ENCODE measurements at places on chromosomes 5 and 9. TPM values are rescaled to one million over a fixed set of nuclear protein-coding genes. Genes with fewer than 3 reads are reported as not detected.

- no peak for DNase-seq
Observed at GRCh38 chr5:112865128-112865527, 4.0 kb downstream of the SRP19 start.

DNA sequence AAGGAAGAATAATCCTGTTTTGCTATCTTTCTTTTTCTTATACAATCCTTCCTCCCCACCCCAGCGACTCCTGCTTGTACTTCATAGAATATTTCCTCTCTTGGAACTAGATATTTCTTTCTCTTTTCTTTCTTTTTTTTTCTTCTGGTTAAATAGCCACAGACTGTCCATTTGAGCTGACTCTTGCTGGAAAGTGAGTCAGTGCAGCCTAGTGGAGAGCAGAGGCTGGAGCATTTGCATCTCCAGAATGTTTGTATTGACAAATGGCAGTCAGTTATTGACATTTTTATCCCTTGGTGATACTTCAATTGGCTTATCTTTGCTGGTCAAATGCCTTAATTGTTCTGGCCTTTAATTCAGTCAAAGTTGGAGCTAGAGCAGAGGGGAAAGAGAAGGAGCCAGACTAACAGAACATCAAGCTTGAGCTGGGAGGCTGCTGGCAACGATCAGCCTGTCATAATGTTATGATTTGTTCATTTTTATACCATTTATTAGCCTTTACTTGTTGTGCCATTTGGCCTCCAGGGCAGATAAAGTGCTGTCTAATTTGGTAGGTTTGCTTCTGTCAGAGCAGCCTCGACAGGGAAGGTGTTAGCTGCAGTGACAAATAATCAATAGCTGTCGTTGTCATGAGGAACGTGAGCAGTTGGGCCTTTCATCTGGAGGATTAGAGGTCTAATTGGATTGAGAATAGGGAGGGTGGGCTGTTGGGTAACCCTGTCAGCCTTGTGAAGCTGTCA lies 69.0 kb downstream of the INVS start:
- no peak for DNase-seq

DNA sequence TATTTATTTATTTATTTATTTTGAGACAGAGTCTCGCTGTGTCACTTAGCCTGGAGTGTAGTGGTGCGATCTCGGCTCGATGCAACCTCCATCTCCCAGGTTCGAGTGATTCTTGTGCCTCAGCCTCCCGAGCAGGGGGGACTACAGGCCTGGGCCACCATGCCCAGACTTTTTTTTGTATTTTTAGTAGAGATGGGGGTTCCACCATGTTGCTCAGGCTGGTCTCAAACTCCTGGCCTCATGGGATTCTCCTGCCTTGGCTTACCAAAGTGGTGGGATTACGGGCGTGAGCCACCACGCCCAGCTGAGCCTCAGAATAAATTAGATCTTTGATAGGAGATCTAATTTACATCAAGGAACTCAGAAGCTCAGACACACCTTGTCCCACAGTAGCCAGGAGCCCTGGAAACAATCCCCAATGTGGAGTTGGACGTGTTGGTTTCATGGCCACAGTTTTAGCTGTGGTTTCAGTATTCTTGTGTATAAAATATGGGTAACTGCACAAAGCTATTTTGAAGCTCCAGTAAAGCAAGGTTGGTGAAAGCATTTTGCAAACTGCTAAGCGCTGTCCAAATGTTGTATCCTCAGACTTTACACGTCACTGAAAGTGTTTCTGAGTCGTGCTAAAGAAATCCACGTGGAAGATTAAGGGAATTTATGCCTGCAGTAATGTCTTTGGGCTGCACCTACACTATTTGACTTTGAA lies 3.0 kb upstream of the HNRNPAB start:
- no peak for DNase-seq

The NMUR2 gene
- total RNA-seq, result 0.87 TPM

GRCh38 chr9:130186839-130187522 lies 14.8 kb downstream of the NCS1 start:
- DNase-seq, result no peak

GRCh38 chr9:109228093-109228642 lies 61.1 kb upstream of the FRRS1L start:
- no peak for DNase-seq

- DNase-seq, result peak; percentile 12
Observed at GRCh38 chr5:94901191-94901979, 282.9 kb downstream of the SLF1 start.

- no peak for DNase-seq
Observed at GRCh38 chr5:58060996-58061395, 398.9 kb downstream of the PLK2 start.

DNA sequence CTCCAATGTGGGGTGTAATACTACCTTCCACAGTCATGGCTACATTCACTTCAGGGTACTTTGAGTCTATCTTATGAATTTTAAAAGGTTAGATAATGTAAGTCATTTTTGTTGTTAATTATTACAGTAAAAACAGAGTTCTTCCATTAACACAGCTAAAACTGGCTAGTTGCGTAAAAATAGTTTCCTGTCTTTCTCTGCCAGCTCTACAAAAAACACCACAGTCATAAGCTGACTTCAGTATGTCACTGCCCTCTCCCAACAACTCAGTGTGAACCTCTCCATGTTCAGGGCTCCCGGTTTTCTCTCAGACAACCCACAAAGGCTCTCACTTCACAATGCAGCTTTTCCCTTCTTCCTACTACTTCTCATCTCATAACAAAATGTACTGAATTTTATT lies 84.8 kb upstream of the ITGA1 start:
- DNase-seq, result no peak

The SPAG8 gene
- total RNA-seq, result 0.53 TPM

- DNase-seq, result no peak
Observed at GRCh38 chr9:121232251-121232650, 30.6 kb upstream of the RAB14 start.

DNA sequence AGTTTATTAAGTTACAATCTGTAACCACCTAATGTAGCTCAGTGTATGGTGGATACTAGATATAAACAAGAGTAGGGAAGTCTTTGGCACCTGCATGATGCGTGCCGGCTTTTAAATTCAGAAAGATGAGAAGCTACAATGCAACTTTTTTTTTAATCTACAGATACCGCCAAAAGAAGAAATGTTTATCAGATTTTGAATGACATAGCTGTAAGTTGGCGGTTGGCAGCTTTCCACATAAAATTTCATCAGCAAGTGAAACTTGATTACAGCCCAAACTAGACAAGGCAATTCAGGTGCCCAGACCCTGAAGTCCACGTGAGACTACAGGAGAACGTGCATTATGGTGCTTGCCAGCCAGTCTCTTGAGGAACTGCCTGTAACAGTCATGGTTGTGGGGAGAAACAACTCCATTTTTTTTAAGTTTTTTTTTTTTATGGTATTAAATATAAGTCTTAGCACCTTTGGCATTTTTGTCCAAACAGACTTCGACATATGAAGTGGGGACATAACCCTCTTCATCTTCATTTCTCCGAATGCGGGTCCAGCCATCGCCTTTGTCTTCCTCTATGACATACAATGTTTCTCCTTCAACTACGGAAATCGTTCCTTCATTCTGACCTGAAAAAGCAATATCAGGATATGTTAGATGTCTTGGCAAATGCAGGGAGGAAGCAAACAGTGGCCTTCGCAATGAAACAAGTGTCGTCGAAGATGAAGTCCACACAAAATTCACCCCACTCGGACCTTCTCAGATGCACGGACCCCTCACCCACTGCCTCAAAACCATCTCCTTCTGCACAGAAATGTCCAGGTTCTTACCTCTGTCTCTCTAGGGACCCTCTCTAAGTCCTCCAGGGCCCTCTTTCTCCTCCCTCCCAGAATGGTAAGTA lies 60.4 kb downstream of the USP20 start:
- no peak for DNase-seq

GRCh38 chr5:150851039-150851438 lies 4.7 kb downstream of the IRGM start:
- DNase-seq, result no peak

- no peak for DNase-seq
Observed at GRCh38 chr9:94675008-94675881, 35.9 kb upstream of the FBP1 start.

The ELOVL7 gene
- total RNA-seq, result 0.73 TPM

DNA sequence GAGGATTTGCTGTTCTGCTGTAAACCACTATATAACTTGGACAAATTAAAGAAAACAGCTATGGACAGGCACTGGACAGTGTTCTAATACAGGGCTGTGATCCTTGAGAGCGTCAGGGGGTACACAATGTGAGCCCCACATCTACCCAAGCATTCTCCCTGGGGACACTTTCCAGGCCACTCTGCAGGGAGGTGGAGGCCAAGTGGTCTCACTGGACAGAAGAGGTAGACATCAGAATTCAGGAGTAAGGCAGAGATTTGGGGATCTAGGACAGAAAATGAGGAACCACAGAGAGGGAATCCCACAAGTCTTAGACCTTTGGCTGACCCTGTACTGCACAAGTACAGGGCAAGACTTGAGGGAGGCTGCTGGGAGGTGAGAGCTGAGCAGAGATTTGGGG lies 3.8 kb upstream of the IGFBPL1 start:
- no peak for DNase-seq

DNA sequence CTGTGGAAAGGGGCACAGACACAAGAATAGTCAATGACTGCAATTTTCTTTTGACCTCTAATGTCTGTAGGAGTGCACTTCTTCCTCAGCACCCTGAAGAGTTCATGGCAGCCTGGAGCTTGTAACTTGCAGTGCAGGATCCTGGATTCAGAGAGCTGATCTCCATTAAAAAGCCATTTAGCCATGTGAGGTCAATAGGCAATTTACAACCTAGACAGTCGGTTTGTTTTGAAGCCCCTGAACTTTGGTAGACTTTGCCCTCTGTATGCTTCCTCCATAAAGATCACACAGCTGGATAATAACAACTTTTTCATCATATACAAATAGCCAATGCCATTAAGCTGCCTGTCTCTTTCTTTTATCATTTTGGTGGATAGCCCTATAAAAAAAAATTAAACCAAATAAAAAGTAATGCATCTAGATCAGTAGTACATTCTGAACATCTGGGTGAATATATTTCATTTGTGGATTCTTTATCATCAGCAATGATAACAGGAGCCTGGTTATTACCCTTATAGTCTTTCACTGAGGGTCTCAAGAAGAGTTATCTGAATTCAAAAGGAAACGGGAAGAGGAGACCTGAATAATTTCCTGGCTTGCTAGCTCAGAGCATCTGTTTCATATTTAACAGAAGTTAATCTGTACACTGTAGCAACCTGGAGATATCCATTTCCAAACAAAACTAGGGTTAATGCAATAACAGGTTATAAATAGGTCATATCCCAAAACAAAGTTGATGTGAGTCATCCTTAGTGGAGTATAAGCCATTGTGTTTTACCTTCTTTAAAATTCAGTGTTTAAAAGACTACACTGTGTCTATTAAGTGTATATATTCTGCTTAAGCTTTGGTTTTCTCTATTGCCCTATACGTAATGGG lies 193.8 kb upstream of the ACTBL2 start:
- no peak for DNase-seq

The TXNDC8 gene
- total RNA-seq, result not detected

DNA sequence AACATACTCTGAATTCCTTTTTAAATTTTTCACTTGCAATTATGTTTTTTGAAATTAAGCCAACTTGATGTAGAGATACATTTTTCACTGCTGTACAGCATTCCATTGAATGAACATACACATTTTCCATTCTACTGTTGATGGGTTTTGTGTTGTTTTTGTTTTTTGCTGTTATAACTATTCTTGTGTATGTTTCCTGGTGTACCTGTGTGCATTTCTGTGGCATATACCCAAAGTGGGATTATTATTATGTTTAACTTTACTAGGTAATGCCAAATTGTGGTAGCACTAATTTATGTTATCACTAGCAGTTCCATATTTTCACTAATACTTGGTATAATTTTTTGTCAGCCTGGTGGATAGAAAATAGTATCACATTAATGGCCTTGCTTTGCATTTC lies 2.7 kb downstream of the RFESD start:
- no peak for DNase-seq

The NPR2 gene
- 16.6 TPM for total RNA-seq

DNA sequence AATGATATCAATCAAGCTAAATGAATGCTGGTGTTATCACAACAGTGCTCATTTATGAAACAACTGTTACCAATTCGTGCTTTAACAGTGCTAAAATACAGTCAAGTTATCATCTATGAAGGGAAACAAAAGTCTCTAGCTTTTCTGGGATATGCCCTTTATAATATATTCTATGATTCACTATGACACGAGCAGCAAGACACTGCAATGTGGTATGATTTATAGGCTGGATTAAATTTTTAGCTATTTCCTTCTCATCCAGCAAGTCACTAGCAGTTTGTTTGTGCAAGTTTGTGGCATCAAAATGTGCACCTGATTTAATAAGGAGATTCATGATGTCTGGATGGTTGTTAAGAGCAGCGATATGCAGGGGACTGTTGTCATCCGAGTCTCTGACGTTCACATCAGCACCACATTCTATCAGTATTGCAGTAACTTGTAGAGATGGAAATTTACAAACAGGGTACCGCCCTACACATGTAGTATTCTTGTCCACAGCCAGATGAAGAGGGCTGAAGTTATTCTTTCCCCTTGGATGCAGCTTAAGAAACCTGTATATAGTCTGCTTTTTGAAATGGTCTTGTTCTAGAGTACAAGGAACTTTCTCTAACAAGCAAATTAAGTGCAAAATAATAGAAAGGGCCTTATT lies 20.3 kb downstream of the FEM1C start:
- no peak for DNase-seq

The PCDHGB7 gene
- 23.4 TPM for total RNA-seq

The PCDHGB6 gene
- total RNA-seq, result 6.2 TPM

DNA sequence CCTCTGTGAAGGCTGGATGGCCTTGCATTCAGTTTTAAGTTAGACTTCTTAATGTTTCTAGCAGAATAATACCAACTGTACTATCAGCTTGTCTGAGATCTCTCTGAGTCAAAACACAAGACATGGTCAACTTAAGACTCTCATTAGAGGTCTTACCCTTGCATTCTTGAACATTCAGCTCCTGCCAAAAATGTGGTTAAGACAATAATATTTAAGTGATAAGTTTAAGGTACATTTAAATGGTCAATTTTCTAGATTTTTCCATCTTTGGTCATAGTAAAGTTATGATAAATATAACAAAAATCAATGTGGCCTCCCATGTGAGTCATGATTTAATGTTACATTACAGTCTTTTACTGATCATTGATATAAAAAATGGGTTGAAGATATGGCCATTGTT lies 75.0 kb downstream of the NR2F1 start:
- DNase-seq, result no peak

DNA sequence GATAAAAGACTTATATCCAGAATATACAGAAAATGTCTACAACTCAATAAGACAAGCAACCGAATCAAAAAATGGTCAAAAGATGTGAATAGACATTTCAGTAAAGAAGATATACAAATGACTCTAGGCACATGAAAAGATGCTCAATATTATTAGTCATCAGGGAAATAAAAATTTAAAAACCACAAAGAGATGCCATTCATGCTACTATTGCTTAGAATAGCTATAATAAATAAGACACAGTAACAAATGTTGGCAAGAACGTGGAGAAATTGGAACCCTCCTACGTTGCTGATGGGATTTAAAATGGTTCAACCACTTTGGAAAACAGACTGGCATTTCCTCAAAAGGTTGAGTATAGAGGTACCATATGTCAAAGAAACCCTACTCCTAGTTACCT lies 39.8 kb downstream of the POLK start:
- no peak for DNase-seq

All from glomerular endothelial cell (primary cell).